ENCODE measurements at places on chromosomes 3 and 15. TPM values are rescaled to one million over a fixed set of nuclear protein-coding genes. Genes with fewer than 3 reads are reported as not detected.
A peak's percentile ranks its signal among the peaks of the same experiment; 100 is the strongest.

GRCh38 chr3:150409512-150410310 is 1.6 kb downstream of the TSC22D2 start:
- DNase-seq = peak; percentile 69

DNA sequence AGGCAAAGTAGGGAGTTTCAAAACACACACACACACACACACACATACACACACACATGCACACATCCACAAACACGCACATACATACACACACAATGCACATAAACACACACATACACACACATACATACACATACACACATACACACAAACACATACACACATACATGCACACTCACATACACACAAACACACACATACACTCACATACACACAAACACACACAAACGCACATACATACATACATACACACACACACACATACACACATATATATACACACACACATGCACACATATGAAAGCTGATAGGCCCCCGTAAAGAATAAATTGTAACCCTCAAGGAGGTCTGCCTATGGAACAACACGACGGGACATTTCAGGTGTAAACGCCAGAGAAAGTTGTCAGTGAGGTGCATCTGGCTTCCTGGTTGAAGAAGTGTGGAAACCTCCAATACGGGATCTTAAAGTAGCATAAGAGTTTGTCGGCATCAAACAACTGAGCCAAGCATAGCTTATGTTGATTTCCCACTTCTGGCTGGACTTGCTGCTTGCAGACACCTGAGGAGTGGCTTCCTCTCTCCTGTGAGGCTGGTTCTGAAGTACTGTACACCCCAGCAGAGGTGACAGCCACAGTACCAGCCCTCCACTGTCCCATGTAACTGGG is 5.8 kb downstream of the RFTN1 start:
- no peak for DNase-seq

DNA sequence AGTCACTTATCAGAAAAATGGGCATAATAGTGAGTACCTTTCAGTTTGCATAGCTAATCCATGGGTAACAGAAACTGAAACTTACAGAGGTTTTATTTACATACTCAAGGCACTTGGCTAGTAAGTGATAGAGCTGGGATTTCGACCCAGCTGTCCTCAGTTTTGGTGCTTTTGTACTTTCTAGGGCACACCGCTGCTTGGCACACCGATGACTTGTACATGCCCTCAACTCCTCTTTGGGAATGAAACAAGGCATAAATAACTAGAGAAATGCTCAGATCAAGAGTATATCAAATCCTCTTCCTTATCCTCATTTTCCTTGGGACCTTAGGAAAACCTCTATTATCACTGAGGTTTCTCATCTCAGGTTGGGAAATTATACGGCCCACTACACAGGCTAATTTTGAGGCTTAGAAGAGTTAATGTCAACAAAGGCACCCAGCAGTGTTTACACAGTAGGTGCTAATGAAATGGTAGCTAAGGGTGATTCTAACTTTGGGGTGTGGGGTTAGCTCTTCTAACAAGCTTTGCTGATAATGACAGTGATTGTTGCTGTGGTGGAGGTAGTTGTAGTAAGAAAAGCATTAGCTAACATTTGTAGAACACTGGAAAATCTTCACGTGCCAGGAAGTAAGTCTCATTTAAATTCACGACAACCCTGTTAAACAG is 20.3 kb upstream of the DGKG start:
- no peak for DNase-seq

RASL12 gene
- total RNA-seq = not detected

DNA sequence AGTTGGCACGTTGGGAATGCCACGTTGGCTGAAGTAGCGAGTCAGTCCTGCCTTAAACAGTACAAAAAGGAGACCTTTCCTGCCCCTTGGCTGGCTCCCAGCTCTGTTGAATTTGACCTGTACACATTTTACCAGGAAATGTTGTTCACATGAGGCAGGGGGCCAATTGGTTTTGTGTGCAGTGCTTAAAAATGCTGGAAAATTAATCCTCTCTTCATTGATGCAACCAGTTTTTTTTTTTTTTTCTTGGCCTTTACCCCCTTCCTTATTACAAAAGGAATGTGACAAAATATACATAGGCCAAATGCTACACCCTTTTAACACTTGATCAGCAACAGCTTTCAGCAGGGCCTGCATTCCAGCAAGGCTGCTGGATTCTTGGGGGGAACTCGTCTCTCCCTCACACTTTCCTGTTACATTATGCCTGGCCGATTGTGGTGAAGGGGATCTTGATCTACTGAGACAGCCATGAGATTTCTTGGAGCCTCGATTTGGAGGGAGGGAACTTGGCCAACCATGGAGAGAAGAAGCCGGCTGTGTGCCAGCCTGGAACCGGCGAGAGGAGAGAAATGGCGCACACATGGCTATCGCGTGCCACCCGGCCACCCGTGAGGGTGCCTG is 93.1 kb downstream of the DNASE1L3 start:
- DNase-seq = no peak

ELL3 gene
- total RNA-seq = 95.5 TPM

- DNase-seq = no peak
Observed at GRCh38 chr3:141060327-141060726, 9.2 kb downstream of the SPSB4 start.

RTP3 gene
- not detected for total RNA-seq

DNA sequence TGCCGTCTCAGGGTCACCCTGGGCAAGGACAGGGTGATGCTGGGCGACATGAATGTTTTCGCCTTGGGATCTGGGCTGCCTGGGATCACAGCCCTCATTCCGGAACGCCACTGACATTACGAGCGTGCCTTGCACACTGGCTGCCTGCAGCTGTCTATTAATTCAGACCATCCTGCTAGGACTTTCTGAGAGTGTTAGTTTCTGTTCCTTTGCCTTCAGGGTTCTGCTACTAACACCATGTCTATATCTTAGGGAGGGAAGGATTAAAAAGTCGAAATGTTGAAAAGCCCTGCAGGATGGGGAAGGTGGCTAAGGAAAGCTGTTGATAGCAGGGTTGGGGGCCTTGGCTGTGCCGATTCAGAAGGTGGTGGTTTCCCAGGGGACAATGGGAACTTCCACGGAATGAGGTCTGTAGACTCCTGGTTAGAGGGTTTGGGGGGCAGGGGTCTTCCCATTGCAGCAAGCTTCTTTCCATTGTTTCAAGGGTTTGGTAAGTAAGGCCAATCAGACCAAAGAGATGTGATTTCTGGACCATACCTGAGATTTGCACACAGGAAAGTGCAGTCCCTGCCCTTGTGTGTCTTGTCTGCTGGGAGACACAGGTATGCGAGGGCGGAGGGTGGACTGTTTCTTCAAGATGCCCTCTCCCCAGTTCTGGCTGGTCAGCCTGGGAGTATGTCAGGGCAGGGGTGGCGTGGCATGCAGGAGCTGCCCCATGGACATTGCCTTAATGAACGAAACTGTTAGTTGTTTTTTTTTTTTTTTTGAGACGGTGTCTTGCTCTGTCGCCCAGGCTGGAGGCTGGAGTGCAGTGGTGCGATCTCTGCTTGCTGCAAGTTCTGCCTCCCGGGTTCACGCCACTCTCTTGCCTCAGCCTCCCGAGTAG is 50.9 kb downstream of the RGMA start:
- no peak for DNase-seq

All from activated B cell treated with CpG ODN at 0.5 μM for 24 hours (primary cell).